Testis (tissue), 5 donors: ENCODE measurements at places on chromosomes 12 and 14.

DNA sequence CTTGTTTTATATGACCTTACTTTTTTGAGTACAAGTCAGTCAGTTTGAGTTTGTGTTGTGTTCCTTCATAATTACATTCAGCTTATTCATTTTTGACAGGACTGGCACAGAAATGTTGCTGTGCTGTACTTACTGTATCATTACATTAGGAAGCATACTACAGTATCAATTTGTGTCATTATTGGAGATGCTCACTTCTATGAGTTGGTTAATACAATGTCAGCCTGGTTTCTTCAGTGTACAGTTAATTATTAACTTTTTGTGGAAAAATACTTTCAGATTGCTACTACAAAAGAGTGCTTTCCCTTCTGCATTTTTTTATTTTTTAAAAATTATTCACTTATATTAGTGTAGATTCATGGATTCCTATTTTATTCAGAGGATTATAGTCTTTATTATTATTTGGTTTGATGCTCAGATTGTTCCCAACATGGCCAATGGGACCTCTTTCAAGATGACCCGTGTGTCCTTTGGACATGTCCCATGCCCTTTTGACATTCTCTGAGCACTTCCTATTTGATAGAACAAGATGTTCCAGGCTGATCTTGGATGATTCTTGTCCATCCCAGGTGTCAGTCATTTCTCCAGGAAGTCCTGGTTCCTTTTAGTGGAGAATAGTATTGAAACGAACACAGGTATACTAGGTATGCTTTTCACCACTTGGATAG, 66.6 kb downstream of the MON2 start:
- DNase-seq: no peak
- no peak overlapping the region for H3K4me3 ChIP-seq
- H3K36me3 ChIP-seq: no peaks in the 10 kb centered on the region
- no peaks in the 10 kb centered on the region for H3K27me3 ChIP-seq

DNA sequence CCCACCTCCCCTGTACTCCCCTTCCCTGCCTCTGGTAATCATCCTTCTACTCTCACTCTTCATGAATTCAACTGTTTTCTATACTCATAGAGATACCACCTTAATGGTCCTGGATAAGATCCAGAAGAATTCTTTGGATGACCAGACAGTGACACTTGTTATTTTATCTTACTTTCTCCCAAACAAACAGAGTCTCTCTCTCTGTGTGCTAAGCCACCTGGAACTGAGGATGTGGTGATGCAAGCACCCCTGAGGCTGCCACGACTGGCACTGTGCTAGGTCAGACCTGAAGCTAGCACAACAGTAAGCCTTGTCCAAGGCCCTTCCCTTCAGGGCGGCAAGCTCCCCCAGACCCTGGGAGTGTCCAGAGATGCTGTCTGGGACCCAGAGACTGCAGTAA, 250.2 kb downstream of the C12orf50 start:
- H3K27me3 ChIP-seq: no peaks in the 10 kb centered on the region
- no peaks in the 10 kb centered on the region for H3K36me3 ChIP-seq
- H3K4me3 ChIP-seq: no peak overlapping the region
- DNase-seq: no peak
- H3K4me1 ChIP-seq: no peaks in the 10 kb centered on the region
- no peak overlapping the region for H3K27ac ChIP-seq

DNA sequence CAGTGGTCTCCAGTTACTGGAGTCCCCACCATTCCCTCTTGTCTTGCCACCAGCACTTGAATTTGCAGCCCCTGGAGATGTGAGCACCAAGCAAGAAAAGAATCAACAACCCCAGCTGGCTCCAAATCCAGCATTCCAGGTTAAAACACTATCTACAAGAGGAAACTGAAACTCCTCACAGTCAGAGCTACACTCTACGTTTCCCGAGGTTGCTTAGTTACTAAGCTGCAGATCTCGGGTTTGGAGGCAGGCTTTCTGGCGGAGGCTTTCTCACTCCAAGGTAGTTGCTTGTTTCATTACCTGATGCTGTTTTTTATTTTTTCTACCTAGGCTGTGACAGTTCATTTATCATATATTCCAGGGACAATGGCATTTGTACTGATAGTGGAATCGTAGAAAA, 248.1 kb downstream of the GLT1D1 start:
- H3K27me3 ChIP-seq: no peaks in the 10 kb centered on the region
- DNase-seq: no peak
- H3K4me3 ChIP-seq: no peak overlapping the region
- H3K36me3 ChIP-seq: no peaks in the 10 kb centered on the region
- no peaks in the 10 kb centered on the region for H3K4me1 ChIP-seq

- no peaks in the 10 kb centered on the region for H3K4me1 ChIP-seq
- DNase-seq: no peak
- H3K27me3 ChIP-seq: no peaks in the 10 kb centered on the region
- no peak overlapping the region for H3K27ac ChIP-seq
- no peak overlapping the region for H3K4me3 ChIP-seq
Measured at GRCh38 chr12:97283297-97283696, 179.3 kb upstream of the RMST start.
